Umbilical cord (tissue), 2 donors: ENCODE measurements at places on chromosomes 12 and 14.

GRCh38 chr12:6981152-6982052 lies 10.7 kb downstream of the EMG1 start:
- no peak for DNase-seq

GRCh38 chr12:82326905-82327503 lies 31.2 kb downstream of the CCDC59 start:
- peak; percentile 12 for DNase-seq

DNA sequence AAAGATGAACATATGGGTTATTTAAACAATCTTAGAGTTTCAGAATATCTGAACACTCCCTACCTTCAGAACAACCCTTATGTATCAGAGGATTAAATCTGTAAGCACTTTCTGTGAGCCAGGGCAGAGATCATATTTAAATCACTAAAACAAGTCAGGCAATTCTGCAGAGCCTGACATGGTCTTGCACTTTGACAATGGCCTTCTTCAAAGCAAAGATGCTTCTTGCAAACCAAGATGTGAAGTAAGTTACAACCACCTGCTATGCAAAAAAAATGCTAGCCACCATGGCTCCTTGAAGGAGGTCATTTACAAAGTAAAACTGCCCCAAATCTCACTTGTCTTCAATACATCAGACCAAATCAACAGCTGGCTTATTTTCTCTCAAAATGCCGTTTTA lies 3.2 kb downstream of the PPP1CC start:
- DNase-seq = no peak

- DNase-seq = peak; percentile 69
These were observed at the start of gene INF2 for GRCh38 chr14:104689109-104689880. TSS of gene INF2 (plus strand) at chr14:104689618. CDS start at chr14:104701366, 11,748 bp downstream.

DNA sequence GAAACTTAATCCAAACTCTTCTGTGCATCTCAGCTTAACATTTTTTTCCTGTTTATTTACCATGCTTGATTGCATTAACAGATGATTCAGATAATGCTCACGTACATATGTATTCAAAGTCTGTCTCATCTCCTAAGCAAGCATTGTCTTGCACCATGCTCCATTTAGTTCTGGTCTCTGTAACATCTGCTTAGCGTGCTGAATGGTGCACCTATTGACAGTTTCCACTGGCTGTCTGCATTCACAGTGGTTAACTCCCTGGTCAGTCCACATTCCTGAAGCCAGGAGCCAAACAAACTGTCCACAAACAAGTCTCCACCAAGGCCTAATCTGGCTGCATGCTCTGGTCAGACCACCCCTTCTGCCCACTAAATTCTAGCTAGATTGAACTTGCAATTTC lies 83.9 kb downstream of the KNTC1 start:
- DNase-seq = no peak

DNA sequence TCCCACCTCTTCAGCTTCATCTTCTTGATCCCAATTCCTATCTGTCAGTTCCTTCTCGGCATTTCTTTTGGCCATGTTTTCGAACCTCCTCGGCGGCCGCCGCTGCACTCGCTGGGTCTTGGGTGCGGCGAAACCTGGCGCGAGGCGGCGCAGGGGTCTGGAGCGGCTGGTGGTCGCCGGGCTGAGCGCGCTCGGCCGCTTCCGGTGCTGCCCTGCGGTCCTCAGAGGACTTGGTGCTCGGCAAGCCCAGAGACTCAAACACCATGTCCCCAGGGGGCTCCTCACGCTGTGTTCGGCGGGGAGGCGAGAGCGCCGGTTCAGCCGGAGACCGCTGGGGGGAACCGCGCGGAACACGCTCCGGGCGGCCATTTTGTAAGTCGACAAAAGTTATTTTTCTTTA lies 51.8 kb downstream of the PPP1R36 start:
- DNase-seq = no peak
